ENCODE measurements at places on chromosomes 13 and 19.

GRCh38 chr13:79527698-79528097 is 46.7 kb downstream of the NDFIP2 start:
- no peak for DNase-seq

DNA sequence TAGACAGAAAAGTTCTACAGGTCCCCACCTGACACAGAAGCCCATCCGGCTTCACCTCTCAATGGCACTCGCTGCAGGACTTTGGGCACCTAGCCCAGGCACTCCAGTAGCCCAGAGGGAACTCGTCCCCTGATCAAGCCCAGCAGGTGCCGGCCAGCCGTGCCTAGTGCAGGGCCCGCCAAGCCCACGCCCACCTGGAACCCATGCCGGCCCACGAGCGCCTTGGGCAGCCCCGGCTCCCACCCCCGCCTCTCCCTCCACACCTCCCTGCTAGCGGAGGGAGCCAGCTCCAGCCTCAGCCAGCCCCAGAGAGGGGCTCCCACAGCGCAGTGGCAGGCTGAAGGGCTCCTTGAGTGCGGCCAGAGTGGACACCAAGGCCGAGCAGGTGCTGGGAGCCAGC is 268.8 kb downstream of the SLITRK1 start:
- DNase-seq: no peak

GRCh38 chr13:25372284-25373081 is 709 bp downstream of the ATP8A2 start:
- DNase-seq: peak; percentile 63

GRCh38 chr13:99063952-99064351 is 86.1 kb upstream of the DOCK9 start:
- no peak for DNase-seq

DNA sequence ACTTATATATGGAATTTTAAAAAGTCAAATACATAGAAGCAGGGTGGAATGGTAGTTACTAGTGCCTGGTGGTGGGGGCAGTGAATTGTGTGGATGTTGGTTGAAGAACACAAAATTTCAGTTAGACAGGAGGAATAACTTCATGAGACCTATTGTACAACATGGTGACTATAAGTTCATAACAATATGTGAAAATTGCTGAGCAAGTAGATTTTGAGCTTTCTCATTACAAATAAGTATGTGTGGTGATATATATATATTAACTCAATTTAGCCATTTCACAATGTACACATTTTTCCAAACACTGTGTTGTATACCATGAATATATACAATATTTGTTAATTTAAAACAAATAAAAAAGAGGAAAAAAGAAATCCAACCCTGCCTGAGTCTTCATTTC is 641.1 kb downstream of the DIAPH3 start:
- DNase-seq: no peak

GRCh38 chr13:102812611-102813287 is 13.8 kb downstream of the BIVM start:
- DNase-seq: peak; percentile 5

DNA sequence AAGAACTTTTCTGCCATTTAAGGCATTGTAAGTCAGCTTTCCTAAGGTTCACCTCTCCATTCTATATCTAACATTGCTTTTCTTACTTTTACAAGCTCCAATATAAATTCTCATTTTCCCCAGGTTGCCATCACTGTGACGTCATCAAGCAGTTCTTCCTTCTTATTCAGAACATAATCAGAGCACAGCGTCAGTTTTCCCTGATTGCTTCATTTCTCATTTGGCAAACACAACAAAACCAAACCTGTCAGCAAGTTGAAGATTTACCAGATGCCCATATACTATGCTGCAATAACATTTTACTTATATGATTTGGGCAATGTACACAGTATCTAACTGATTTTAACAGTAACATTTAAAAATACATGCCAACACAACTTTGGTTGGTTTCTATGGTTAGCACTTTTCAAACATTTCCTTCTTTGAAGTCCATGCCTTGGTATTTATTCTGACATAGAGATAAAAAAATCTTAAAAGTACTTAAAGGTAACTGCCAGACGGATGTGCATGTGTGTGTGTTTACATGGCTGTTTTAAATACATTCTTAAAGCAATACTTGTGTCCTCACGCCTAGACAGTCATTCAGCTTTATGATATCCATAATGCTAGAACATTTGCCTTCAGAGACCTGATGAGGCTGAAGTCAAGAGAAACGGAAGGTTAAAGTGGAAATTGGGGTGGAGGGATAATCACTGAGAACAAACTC is 264.0 kb downstream of the KLF12 start:
- no peak for DNase-seq

DNA sequence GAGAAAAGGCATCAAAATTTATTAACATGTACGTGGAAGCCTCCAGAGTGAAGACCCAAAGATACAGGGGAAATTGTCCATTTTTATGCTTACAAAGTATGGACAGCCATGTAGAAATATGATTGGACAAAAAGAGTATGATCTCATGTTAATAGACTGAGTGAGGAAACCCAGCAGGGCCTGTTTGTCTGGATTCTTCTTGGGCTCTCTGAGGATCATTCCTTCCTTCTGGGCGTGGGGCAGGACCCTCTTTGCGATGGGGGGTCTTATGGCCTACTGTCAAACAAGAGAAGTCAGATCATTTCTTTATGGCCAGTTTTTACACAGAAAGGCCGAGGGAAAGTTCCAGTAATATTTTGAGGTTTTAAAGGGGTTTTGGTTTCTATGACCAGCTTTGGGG is 110.8 kb downstream of the ESD start:
- no peak for DNase-seq
